Activated T-cell treated with anti-CD3 and anti-CD28 coated beads for 48 hours (primary cell): ENCODE measurements at places on chromosomes 16 and 17.

GRCh38 chr17:60301649-60302048, 90.3 kb downstream of the USP32 start:
- no peak for DNase-seq

DNA sequence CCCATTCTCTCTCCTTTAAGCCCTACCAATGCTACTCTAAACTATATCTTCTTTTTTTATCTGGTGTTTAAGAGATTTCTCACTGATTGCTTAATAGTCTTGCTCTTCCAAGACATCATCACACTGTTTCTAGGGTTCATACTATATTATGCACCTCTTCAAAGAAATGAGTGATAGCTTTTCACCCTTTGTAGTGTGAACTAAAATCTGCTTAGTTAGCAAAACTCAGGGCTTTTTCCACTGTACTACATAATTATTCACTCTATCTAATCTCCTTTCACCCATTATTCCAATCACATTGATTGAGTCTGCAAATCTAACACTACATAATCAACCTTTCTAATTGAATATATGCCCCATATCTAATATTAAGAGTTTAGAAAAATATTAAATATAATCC, 456.0 kb upstream of the SOX9 start:
- no peak for DNase-seq

DNA sequence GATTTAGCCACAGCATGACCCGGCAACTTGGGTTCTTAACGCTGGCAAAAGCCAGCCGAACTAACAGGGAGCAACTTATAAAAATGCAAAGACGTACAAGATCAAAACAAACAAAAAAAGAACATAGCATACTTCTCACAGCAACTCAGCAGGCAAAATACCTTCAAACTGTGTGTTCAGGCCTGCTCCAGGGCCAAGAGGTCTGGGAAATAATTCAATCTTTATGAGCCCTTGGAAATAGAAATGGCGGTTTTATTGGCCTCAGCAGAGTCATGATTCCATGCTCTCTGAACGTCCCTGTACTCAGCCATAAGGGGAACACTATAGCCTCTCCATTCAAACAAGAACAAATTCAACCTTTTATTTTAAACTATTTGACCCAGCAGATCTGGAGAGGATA, 101.3 kb upstream of the C17orf78 start:
- DNase-seq = no peak

- no peak for DNase-seq
Measured at GRCh38 chr17:21198411-21198810, 15.6 kb downstream of the TMEM11 start.

- no peak for DNase-seq
Measured at GRCh38 chr16:81442220-81442915, 2.2 kb upstream of the CMIP start.

DNA sequence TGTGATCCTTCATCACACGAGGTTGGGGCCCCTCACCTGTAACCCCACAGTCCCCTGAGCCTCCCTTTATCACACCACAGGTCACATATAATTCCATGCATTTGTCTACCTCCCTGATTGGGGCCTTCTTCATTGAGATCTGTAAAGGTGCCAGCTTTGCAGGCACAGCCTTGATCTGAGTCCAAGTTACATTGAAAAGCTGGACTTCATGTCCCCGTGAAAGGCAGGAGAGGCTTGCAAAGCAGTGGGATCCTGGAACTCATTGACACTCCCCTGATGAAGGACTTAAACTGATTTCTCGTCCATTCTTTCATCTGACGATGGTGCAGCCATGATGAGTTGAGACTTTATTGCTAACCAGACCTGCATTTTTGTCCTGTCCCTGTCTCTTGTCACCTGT, 3.8 kb upstream of the SYT17 start:
- no peak for DNase-seq
